Thoracic aorta (tissue), 2 donors: ENCODE measurements at places on chromosomes 11 and 22.

- no peak for DNase-seq
These were observed 59.8 kb downstream of the CEP57 start for GRCh38 chr11:95850137-95850536.

- no peak for DNase-seq
These were observed 98.2 kb upstream of the BID start for GRCh38 chr22:17872471-17872870.

GRCh38 chr11:67539550-67539949, 16.3 kb upstream of the CABP2 start:
- DNase-seq: no peak

DNA sequence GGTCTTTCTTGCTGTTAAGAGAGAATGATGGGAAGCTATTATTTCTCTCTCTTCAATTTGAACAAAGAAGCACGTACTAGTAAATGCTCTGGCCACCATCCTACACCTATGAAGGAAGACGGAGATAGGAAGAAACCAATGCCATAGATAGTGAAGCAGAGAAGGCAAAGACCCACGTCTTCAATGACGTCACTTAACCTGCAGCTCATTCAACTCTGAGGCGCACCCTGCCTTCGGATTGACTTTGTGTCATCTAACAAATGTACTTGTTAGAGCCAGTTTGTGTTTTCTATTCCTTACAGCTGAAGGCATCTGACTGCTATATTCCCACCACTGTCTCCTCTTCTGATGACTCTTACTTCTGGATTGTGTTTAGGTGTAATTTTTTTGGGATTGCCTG, 332.5 kb upstream of the DDI1 start:
- no peak for DNase-seq

GRCh38 chr11:44847316-44847715, 103.4 kb downstream of the TP53I11 start:
- DNase-seq: no peak

DNA sequence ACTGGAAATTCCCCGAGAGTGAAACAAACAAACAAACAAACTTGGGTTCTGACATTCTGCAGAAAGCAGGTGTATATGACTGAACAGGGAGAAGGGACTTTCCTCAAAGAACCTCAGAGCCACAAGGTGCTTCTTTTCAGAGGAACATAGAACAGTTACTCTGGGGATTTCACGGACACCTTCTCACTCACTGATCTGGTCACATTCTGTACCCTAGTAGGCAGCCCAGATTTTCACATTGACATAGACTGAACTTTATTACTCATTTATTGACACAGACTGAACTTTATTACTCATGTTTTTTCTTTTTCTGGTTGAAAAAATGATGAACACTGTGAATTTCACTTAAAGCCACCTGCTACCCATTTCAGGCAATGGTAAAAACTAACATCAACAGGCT, 263.0 kb downstream of the OPCML start:
- DNase-seq: no peak

DNA sequence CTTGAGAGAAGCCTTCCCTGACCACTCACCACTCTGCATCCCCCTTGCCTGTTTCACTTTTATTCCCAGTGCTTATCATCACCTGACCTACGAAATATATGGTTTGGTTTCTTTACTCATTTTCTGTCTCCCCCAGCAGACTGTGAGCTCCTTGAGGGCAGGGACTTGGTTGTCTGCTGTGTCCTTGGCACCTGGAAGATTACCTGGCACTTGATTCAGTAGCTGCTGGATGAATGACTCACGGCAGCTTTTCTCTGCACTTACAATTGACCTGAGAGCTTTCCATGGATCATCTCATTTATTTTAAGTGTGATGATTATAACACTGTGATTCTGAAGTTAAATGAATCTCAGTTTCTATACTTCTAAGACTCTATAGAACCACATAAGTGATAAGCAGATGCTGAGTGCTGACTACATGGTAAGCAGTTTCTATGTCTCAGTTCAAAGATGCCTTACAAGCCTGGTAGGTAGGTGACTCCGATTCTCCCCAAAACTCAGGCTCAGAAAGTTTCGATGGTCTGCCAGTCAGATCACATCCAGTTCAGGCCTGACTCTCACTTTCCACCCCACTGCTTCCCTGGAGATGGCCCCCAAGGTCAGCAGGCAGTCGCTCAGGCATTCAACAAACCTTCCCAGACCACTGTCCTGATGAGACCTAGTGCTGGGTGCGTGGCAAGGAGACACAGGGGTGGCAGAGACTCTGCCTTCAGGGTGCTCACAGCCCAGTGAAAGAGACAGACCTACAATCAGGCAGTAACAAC, 11.6 kb downstream of the IL2RB start:
- no peak for DNase-seq

GRCh38 chr11:18720091-18720807, 5.7 kb downstream of the IGSF22 start:
- no peak for DNase-seq
